ENCODE measurements at places on chromosomes 5 and 9.

- DNase-seq, result peak; percentile 34
These were observed 40.9 kb upstream of the PWWP2A start for GRCh38 chr5:160159991-160160792.

GRCh38 chr5:9230355-9230754, 315.5 kb downstream of the SEMA5A start:
- DNase-seq, result no peak

GRCh38 chr9:81461196-81461595, 228.2 kb downstream of the TLE1 start:
- DNase-seq, result no peak

- DNase-seq, result no peak
These were observed 9.5 kb downstream of the BARX1 start for GRCh38 chr9:93945400-93946337.

DNA sequence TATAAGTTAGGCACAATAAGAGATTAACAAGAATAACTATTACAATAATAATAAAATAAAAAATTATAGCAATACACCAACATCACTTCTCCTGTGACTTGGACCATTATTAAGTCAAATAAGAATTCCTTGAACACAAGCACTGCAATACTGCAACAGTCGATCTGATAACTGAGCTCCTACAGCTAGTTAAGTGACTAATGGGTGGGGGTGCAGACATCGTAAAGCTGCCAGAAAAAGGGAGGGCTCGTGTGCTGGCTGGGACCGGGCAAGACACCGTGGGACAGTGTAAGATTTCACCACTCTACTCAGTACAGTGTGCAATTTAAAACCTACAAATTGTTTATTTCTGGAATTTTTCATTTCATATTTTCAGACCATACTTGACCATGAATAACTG, 78.8 kb downstream of the SNX24 start:
- no peak for DNase-seq

GRCh38 chr5:109531262-109531661, 121.5 kb upstream of the PJA2 start:
- DNase-seq, result no peak

DNA sequence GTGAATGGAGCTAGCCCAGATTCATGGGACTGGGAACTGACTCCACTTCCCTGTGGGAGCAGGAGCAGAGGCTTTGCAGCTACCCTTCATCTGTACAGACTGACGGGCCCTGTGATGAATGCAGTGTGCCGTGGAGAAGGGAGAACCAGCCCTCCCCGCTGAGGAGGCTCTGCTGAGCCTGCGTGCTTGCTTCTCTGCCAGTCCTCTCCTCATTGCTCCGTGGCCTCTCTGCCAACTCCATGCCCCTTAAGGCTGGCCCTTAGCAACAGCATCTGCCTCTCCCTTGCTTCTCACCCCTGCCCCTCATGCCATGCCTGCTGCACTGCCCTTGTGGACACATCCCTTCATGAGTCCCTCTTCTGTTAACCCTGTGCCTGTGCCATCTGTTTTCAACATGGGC, 53.6 kb downstream of the GADD45G start:
- no peak for DNase-seq

- no peak for DNase-seq
These were observed 46.6 kb downstream of the OSMR start for GRCh38 chr5:38892363-38892762.

DNA sequence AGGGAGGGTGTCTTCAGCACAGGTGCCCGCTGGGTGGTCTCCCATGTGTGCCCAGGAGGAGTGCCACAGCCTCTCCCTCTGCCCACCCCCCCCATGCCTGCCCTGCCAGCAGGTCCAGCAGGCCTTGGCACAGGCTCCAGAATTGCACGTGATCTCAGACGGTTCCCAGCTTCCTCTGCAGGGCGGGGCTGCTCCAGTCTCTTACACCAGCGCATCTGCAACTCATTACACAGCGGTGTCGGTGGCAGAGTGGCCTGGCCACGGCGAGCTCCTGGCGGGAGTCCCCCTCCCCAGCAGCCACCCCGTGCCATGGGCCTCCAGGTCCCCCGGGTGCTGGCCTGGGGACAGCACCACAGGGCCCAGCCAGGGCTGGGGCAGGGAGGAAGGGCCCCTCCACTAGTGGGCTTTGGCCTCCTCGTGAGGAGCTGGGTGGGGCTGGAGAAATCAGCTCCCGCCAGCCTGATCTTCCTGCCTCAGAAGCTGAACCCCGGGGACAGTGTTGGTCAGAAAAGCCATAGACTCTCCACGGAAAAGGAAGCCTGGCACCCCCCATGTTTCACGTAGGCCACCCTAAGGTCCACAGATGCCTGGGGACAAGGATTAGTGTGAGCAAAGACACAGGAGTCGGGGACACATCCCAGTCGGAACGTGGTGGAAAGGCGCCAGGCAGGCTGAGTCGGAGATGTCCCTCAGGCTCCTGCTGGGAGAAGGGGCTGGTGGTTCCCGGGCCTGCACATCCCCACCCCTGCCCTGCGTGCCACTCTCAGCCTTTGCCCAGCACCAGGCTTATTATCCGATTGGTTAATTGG, 40.2 kb downstream of the RXRA start:
- peak; percentile 89 for DNase-seq

- DNase-seq, result no peak
These were observed 53.9 kb downstream of the MLLT3 start for GRCh38 chr9:20568400-20568799.

Measured in epithelial cell of esophagus (primary cell).